Stimulated activated CD8-positive, alpha-beta memory T cell treated with anti-CD3 and anti-CD28 coated beads, Interleukin-7, amount 100 ng/mL, for 1 hour (primary cell): ENCODE measurements at places on chromosomes 5 and 9.

GRCh38 chr5:84306601-84307000 is 78.1 kb downstream of the EDIL3 start:
- no peak for DNase-seq

DNA sequence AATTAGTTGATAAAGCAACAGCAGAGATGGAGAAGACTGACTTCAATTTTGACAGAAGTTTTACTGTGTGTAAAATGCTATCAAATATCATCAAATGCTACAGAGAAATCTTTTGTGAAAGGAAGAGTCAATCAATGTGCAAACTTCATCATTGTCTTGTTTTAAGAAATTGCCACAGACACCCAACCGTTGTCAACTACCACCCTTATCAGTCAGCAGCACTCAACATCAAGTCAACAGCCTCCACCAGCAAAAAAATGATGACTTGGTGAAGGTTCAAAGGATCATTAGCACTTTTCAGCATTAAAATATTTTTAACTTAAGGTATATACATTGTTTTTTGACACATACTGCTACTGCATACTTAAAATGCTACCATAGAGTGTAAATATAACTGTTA is 888.8 kb downstream of the CDH18 start:
- no peak for DNase-seq

DNA sequence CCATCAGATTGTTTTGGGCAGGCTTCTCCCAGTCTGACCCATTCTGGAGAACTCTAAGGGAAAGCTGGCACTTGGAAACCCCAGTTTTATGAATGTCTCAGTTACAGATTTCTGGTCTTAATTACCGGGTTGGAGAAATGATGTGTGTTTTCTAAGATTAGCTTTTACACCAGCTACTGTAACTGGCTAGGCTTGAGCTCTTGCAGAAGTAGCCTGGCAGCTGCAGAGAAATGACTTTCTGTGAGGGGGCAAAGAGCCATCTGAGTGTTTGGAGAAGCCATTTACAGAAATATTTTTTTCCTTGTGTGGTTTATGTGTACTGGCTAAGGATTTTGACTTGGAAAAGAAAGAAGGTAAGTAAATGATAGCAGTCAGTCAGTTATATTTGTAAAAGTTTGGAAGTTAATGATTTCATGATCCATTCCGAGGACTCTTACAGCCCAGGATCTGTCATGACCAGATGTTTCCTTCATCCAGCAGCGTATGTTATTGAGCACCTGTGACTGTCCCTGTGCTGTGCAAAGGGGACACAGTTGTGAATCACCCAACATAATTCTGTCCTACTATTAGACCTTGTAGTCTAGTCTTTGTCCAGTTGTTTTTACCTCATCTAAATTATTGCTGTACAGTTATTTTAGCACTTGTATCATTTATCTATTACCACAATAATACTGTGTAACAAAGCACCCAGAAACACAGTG is 53.7 kb upstream of the GDNF start:
- DNase-seq = no peak

GRCh38 chr5:62948301-62948700 is 369.7 kb downstream of the LRRC70 start:
- no peak for DNase-seq
